ENCODE measurements at places on chromosomes 6 and 20.

DNA sequence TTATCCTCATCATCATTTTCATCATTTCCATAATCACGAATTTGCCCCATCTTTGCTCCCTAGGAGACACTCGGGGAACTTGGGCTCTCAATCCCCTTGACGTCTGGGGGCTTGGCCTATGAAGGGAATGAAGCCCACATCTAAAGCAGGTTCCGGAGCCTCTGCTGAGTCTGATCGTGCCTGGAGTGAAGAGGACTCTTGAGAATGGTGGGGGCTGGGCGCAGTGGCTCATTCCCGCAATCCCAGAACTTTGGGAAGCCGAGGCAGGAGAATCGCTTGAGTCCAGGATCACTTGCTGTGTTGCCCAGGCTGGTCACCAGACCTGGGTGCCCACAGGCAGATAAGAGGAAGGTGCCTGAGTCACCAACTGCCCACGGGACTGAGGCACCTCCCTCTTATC is 114.5 kb downstream of the SYCP2 start:
- DNase-seq = no peak

GRCh38 chr6:166813461-166813860 is 142.9 kb downstream of the RNASET2 start:
- DNase-seq = no peak

DNA sequence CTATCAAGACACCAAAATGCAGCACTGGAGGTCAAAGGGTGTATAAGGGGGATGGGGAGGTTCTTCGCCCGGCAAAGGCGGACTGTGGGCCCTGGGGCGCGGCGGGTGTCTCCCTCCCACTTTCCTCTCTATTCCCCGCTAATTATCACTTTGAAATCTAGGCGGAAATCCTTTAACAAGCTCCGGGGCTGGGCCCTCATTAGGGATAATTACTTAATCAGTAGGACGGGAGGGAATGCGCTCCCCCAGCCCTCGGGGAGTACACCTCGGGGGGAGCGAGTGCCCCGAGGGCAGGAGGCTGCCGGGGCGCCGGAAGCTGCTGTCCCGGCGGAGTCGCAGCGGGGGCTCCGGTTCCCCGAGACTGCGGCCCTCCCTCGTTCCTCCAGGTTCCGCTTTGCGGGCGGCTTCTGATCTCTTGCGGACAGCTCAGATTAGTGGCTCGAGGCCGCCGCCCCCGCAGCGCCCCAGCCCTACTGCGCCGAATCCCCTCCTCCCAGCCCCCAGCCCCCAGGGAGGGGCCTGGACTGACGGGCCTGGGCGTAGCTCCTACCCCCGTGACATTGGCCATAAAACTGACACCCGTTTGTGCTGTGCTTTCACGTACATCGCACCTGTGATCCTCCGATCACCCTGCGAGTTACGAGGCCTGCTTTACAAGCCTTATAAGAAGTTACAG is 14.7 kb downstream of the MUCL3 start:
- DNase-seq = no peak

- no peak for DNase-seq
Observed at GRCh38 chr6:104183816-104184435, 675.8 kb downstream of the HACE1 start.

- DNase-seq = no peak
Observed at GRCh38 chr20:3158968-3159431, 665 bp downstream of the FASTKD5 start.

GRCh38 chr20:37347891-37348791 is 2.2 kb downstream of the SRC start:
- no peak for DNase-seq

GRCh38 chr6:36570264-36570663 is 23.0 kb upstream of the STK38 start:
- DNase-seq = no peak

GRCh38 chr6:26233649-26234420 is 131.2 kb upstream of the BTN3A2 start:
- no peak for DNase-seq

DNA sequence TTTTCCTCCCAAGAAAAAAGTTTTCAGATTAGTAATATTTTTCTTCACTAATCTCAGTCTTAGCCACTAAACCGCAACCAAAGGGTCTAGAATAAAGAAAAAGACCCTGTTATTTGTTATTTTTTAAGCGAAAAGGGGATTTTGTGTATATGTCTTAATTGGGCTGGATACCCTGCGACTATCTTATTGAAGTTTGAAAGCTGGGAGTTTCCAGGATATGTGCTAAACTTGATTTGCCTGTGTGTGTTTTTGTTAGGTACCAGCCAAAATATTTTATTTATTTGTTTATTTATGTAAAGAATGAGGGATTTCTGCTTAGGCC is 52.4 kb downstream of the TNFAIP3 start:
- no peak for DNase-seq

DNA sequence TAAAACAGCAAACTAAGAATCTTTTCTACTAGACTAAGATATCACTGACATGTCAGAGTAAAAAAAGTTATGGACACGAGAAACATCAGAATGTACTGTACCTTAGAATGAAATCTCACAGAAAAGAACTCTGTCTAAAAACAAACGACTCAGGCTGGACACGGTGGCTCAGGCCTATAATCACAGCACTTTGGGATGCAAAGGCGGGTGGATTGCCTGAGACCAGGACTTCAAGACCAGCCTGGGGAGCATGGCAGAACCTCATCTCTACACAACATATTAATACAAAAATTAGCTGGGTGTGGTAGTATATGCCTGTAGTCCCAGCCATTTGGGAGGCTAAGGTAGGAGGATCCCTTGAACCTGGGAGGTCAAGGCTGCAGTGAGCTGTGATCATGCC is 122.6 kb downstream of the PRND start:
- DNase-seq = no peak

- DNase-seq = no peak
Observed at GRCh38 chr6:157096522-157096921, 226.8 kb downstream of the TMEM242 start.

DNA sequence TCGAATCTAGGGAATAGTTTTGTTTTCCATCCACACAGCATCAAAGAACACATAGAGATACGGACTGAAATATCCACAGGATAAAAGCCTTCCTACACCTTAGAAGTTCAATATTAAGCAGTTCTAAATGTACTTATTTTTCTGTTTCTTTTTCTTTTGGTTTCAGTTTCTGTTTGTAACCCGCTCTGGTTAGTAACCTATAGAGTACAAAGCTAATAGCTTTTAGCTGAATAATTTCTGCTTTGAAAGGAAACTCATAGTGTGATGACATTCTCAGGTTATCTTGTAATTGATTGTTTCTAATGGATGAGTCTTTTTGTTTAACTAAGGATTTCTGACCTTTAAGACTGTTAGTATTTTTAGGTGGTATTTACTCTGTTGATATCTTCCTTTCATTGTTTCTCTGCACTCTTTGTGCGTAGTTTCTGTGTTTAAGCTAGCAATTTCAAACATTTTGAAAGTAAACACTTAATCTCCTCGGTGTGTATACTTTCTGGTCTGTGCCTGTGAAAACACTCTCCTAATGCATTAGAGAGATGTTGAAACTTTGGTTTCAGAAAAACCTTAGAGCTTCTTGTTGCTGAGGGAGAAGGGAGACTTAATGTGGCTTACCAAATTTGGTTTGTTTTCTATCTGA is 385.5 kb downstream of the HDGFL1 start:
- no peak for DNase-seq

GRCh38 chr6:144264270-144265060 is 20.7 kb upstream of the UTRN start:
- peak; percentile 82 for DNase-seq
